ENCODE measurements at places on chromosomes 4 and X.
A peak's percentile ranks its signal among the peaks of the same experiment; 100 is the strongest.

DNA sequence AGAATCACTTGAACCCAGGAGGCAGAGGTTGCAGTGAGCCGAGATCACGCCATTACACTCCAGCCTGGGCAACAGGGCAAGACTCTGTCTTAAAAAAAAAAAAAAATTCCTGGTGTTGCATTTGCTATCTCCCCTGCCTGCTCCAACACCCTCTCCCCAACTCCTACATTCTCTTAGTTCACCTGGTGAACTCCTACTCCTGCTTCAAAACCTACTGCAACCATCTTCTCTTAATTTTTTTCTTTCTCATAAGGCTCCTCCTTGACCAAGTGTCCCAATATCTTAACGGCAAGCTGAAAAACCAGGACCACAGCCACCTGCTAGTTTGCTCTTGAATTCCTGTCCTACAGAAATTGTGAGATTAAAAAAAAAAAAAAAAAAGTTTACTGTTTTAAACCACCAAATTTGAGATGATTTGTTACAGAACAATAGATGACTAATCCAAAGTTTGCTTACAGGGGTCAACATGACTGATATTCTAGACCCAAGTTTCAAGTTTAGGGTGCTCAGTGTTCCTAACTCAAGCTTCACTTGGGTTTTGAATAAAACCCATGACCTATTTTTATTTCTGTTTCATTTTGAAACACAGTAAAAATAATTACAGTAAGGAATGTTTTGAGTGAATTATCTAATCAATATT, 13.1 kb upstream of the ANXA5 start:
- DNase-seq: peak; percentile 61

- no peak for DNase-seq
These were observed 1.7 kb upstream of the AFP start for GRCh38 chr4:73434311-73434710.

GRCh38 chrX:111133389-111133788, 37.4 kb downstream of the PAK3 start:
- peak; percentile 13 for DNase-seq

DNA sequence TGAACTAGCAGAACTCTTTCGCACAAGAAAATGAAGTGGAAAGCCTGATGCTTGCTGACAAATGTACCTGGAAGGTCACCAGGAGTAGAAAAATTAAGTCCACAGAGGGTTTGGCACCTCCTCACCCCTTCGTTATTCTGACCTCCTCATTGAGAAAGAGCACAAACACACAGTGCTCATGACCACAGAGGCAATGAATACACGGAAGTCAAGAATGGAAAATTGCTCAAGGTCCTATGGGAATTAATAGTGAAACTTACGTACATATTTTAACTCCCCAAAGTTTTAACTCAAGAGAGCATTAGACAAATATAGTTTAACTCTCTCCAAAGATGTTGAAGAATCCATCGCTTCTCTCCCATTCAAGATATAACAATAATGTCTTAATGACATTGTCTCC, 83.6 kb upstream of the CAMK2D start:
- DNase-seq: no peak

GRCh38 chr4:76997532-76997931, 48.0 kb downstream of the SEPTIN11 start:
- no peak for DNase-seq
